Esophagus muscularis mucosa (tissue), 4 donors: ENCODE measurements at places on chromosomes 12 and 14. TPM values are rescaled to one million over a fixed set of nuclear protein-coding genes. Genes with fewer than 3 reads are reported as not detected.

The PCED1B gene
- total RNA-seq: 0.99 TPM

The TAS2R42 gene
- total RNA-seq: not detected

The ZC3H14 gene
- total RNA-seq: 58.5 TPM

The TSPAN8 gene
- 2.2 TPM for total RNA-seq

The TMEM30B gene
- 2.2 TPM for total RNA-seq

The SLCO1B1 gene
- total RNA-seq: not detected

The C12orf56 gene
- not detected for total RNA-seq

The C14orf39 gene
- total RNA-seq: 3.7 TPM

The CKB gene
- 917 TPM for total RNA-seq

The SCNN1A gene
- total RNA-seq: 2.1 TPM

DNA sequence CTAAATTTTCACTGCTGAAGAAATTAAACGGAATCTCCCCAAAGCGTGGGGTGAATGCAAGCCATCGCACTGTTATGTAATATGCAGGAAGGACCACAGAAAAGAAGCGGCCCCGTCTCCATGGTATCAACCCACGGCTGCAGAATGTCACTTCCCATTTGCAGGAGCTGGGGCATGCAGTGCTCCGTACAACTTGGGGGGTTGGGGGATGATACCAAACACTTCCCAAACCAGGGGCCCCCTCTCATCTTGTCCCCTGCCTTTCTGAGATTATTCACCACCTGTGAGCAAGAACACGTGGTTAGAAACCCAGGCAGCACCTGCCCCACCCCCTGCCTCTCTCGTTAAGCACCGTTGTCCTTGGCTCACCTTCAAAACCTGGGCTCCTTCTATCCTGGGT is 505.1 kb upstream of the TMEM132C start:
- H3K4me1 ChIP-seq: no peaks in the 10 kb centered on the region
- DNase-seq: no peak
- no peak overlapping the region for H3K27ac ChIP-seq
- no peaks in the 10 kb centered on the region for H3K36me3 ChIP-seq
- no peak overlapping the region for H3K4me3 ChIP-seq

GRCh38 chr12:71645268-71645667 is 18.4 kb downstream of the ZFC3H1 start:
- no peak overlapping the region for H3K27ac ChIP-seq
- no peaks in the 10 kb centered on the region for H3K4me1 ChIP-seq

DNA sequence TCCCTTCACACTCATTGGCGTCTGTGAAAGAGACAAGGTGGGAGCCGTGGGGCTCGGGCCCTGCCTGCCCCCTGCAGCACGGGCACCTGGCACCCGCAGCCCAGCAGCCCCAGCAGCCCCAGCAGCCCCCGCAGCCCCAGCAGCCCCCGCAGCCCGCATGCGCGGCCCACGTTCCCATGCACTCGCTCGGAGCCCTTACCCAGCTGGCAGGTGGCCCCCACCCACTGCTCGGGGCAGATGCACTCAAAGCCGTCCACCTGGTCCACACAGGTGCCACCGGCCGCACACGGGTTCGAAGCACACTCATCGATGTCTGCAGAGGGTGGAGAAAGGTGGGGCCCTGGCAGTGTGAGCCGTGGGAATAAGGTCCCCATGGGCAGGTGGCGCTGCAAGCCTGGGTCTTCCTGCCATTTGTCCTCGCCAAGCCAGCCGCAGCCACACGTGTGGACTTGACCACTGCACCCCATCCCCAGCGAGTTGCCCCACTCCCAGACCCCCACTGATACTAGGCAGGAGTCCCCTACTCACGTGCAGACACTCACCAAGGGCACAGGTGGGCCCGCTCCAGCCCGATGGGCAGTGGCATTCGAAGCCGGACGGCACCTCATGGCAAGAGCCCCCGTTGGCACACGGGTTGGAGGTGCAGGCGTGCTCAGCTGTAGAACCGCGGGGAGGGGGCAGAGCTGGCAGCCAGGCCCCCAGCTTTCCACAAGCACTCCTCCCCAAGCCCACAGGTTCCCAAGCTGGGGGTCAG is 17.3 kb downstream of the JAG2 start:
- no peak overlapping the region for H3K27ac ChIP-seq
- H3K4me1 ChIP-seq: peaks cover 7% of the 10 kb centered on the region
- H3K36me3 ChIP-seq: peaks cover 25% of the 10 kb centered on the region
- no peak for DNase-seq
- no peaks in the 10 kb centered on the region for H3K27me3 ChIP-seq

GRCh38 chr12:80659512-80660063 is 47.8 kb upstream of the MYF6 start:
- H3K4me1 ChIP-seq: peaks cover 7% of the 10 kb centered on the region
- no peak overlapping the region for H3K4me3 ChIP-seq
- DNase-seq: no peak
- H3K27me3 ChIP-seq: no peaks in the 10 kb centered on the region
- H3K36me3 ChIP-seq: no peaks in the 10 kb centered on the region
- H3K27ac ChIP-seq: no peak overlapping the region

DNA sequence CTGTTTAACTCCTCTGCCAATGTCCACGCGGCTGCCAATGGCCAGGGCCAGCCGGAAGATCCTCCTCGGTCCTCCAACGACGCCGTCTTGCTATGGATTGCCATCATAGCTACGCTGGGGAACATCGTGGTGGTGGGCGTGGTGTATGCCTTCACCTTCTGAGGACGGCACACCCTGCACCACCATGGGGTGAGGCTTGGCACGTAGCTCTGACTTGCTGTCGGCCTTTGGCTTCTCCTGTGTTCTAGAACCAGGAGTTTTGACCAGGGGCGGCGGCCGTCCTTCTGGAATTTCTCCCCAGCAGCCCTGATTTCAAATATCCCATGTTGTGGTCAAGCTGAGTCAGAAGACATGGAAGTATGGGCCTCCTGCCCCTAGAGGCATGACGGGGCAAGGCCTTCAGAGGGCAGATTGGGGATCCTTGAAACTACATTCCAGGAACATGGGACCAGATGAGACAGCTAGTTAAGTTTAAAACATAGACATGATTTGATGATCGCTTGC is 47.5 kb downstream of the C14orf132 start:
- H3K27ac ChIP-seq: no peak overlapping the region
- no peak for DNase-seq
- H3K4me3 ChIP-seq: no peak overlapping the region
- peaks cover 19% of the 10 kb centered on the region for H3K36me3 ChIP-seq

GRCh38 chr14:56730538-56731145 is 79.6 kb downstream of the OTX2 start:
- H3K27me3 ChIP-seq: no peaks in the 10 kb centered on the region
- H3K4me3 ChIP-seq: no peak overlapping the region
- H3K4me1 ChIP-seq: no peaks in the 10 kb centered on the region
- no peak for DNase-seq
- H3K27ac ChIP-seq: no peak overlapping the region
- H3K36me3 ChIP-seq: no peaks in the 10 kb centered on the region

DNA sequence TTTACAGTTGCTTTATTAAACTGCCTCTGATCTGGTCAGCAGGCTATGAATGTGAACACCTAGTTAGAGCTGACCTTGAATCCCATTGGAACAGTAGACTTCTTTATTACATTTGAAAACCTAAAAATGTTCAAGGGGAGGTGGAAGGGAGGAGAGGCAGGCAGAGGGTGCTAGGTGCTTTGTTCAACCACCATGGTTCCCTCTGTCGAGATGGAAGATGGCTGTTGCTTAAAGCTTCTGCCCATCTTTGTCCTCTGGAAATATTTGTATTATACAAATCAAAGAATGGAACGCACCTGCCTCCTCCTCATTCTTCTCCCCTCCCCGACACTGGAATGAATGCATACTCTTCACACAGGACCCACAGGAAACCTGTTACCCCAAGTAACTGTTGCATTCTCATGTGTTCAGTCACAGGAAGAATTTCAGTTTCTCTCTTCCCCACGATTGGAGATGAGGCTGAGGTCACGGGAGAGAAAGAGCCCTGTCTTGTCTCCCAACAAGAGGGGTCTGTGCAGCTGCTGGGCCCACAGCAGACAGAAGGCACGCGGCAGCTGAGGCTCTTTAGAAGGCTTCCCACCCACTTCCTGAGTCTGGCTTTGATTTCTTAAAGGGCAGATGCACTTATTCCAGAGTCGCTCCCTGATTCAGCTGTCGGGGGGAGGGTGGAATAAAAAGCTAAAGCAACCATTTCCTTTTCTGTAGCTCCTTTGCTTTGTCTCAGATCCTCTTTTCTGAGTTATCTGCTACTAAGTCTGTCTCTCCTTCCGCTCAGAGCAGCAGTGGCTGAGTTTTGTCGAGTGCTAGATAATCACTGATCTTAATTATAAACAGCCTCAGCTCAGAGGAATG is 217.9 kb upstream of the BTG1 start:
- H3K36me3 ChIP-seq: no peaks in the 10 kb centered on the region
- DNase-seq: no peak

DNA sequence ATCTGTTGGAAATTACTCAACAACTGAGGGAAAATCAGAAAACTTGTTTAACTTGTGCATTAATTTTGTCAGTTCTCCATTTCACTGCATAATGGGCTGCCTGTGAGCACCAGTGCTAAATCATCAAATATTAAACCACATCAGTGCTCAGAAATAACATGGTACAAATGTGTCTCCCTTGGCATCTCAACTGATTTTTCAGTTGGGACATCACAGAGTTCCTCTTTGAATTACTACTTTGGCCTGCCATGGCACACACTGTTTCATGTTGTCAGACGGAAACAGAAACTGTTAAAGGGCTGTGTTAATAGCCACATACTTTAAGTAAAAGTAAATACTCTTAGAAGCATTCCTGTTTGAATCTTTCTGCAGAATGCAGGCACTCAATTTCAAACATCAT is 42.1 kb upstream of the STRN3 start:
- peaks cover 9% of the 10 kb centered on the region for H3K4me1 ChIP-seq
- H3K27me3 ChIP-seq: no peaks in the 10 kb centered on the region
- no peak overlapping the region for H3K4me3 ChIP-seq
- H3K36me3 ChIP-seq: peaks cover 15% of the 10 kb centered on the region
- H3K27ac ChIP-seq: no peak overlapping the region

- H3K4me3 ChIP-seq: no peak overlapping the region
- H3K27ac ChIP-seq: no peak overlapping the region
- H3K27me3 ChIP-seq: no peaks in the 10 kb centered on the region
- H3K36me3 ChIP-seq: no peaks in the 10 kb centered on the region
These were observed 4.0 kb downstream of the KRT5 start for GRCh38 chr12:52515927-52516831.

DNA sequence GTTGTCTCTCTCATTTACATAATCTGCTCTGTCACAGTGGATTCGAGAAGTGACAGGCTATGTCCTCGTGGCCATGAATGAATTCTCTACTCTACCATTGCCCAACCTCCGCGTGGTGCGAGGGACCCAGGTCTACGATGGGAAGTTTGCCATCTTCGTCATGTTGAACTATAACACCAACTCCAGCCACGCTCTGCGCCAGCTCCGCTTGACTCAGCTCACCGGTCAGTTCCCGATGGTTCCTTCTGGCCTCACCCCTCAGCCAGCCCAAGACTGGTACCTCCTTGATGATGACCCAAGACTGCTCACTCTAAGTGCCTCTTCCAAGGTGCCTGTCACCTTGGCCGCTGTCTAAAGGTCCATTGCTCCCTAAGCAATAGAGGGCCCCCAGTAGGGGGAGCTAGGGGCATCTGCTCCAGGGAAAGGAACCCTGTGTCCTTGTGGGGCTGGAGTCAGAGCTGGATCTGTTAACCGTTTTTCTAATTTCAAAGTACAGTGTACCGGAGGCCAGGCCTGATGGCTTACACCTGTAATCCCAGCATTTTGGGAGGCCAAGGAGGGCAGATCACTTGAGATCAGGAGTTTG is 5.1 kb downstream of the ERBB3 start:
- H3K27ac ChIP-seq: no peak overlapping the region
- peaks cover 5% of the 10 kb centered on the region for H3K4me1 ChIP-seq
- H3K36me3 ChIP-seq: no peaks in the 10 kb centered on the region
- peaks cover 28% of the 10 kb centered on the region for H3K27me3 ChIP-seq
- DNase-seq: no peak
- no peak overlapping the region for H3K4me3 ChIP-seq

- no peak overlapping the region for H3K4me3 ChIP-seq
- H3K4me1 ChIP-seq: no peaks in the 10 kb centered on the region
- peaks cover 60% of the 10 kb centered on the region for H3K36me3 ChIP-seq
- H3K27ac ChIP-seq: no peak overlapping the region
- H3K27me3 ChIP-seq: no peaks in the 10 kb centered on the region
These were observed 24.9 kb downstream of the FCF1 start for GRCh38 chr14:74737753-74738325.

GRCh38 chr14:77375973-77376770 is 722 bp downstream of the TMED8 start:
- H3K4me1 ChIP-seq: peaks cover 14% of the 10 kb centered on the region
- peak overlapping the region; percentile 95 for H3K4me3 ChIP-seq
- no peak for DNase-seq
- H3K27me3 ChIP-seq: no peaks in the 10 kb centered on the region
- H3K36me3 ChIP-seq: no peaks in the 10 kb centered on the region

DNA sequence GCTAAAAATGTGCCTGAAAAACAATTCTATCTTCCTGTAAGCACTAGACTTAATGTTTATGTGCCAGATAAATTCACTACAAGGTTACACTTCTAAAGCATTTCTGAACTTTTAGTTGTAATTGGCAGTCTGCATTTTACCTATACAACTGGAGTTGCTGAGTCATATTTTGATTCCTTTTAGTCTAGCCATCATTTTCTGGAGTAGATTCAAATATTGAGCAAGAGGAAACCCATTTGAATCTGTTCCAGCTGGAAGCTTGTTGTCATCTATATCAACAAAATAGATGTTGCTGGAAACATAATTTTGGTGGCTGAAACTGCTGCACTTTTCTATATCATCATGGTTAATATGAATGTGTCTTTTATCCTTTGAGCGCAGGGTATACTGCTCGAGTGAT is 122.2 kb upstream of the CCDC175 start:
- no peaks in the 10 kb centered on the region for H3K36me3 ChIP-seq
- DNase-seq: no peak
- no peaks in the 10 kb centered on the region for H3K27me3 ChIP-seq
- no peak overlapping the region for H3K27ac ChIP-seq
- no peaks in the 10 kb centered on the region for H3K4me1 ChIP-seq

DNA sequence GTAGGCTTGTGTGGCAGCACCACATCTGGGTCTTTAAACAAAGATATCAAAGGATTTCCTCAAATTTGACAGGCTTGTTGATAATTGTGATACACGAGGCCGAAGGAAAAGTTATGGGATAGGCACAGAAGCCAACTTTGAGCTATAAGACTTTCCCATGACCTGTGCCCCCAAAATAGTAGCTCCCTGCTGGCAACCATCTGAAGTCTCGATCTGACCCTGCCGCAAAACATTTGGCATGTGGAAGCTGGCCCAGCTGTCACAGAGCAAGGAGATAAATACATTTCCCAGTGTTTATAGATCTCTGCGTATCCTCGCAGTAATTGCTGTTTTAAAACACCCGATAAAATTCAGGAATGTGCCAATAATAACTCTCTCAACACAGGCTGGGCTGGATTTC is 26.4 kb upstream of the RGS6 start:
- H3K27ac ChIP-seq: no peak overlapping the region
- no peaks in the 10 kb centered on the region for H3K36me3 ChIP-seq
- no peak overlapping the region for H3K4me3 ChIP-seq
- H3K27me3 ChIP-seq: no peaks in the 10 kb centered on the region

GRCh38 chr12:65996146-65996545 is 134.4 kb downstream of the LLPH start:
- H3K27me3 ChIP-seq: no peaks in the 10 kb centered on the region
- DNase-seq: peak; percentile 64
- no peaks in the 10 kb centered on the region for H3K36me3 ChIP-seq
- no peak overlapping the region for H3K27ac ChIP-seq
